Caki2 (cell line): ENCODE measurements at places on chromosomes 4 and X. TPM values are rescaled to one million over a fixed set of nuclear protein-coding genes. Genes with fewer than 3 reads are reported as not detected.
A peak's percentile ranks its signal among the peaks of the same experiment; 100 is the strongest.

Gene COL4A5
- 1.0 and 11.0 TPM in 2 replicates for total RNA-seq

Gene PAGE2B
- total RNA-seq = not detected in 2 replicates

DNA sequence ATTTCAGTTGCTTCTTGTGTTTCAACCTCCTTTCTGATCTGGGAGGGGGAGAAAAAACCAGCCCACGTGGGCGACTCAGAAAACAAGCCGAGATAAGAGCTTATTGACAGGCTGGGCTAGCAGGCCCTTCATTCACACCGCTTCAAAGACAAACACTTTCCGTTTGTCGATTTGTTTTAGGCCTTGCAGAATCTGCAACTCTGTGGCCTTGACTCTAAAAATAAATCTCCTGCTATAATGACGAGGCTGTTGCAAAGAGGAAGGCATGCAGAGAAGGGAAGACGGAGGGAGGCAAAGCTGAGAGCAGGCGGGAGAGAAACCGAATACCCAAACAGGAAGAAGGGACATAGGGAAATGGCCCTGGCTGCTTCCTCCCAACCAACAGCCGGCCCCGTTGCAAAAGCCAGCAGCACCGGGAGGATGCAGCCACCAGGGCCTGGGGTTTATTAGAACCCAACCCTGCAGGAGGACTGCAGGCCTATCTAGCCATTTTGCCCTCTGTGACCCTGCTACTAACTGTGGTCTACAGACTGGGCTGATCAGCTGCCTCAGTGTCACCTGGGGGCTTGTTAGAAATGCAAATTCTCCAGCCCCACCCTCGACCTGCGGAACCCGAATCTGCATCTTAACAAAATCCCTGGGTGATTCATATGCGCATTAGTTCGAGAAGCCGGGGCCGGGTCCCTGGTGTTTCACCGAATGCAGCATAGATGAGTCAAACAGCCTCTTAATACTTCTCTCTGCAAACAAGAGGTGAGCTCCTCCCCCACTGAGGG lies 325.5 kb downstream of the BCOR start:
- DNase-seq = no peak

- DNase-seq = peak; percentile 67
Observed at GRCh38 chrX:23901805-23902204, 5.9 kb downstream of the APOO start.

Gene CPXCR1
- total RNA-seq = not detected in 2 replicates

DNA sequence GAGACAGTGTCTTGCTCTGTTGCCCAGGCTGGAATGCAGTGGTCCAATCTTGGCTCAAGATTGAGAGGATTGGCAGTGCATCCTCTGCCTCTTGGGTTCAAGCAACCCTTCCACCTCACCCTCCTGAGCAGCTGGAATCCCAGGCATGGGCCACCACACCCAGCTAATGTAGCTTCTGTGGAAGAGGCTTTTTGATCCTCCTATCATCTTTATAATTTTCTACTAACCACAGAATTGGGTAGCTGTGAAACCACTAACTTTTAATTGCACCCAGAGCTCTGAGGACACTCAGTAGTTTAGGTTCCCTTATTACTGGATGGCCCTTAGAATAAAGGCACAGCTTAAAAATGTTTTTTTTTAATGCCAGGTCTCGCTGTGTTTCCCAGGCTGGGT lies 8.9 kb upstream of the AGA start:
- DNase-seq = no peak

Gene DCAF4L1
- total RNA-seq = 0.06 TPM in 1 of 2 replicates, not detected in the other

DNA sequence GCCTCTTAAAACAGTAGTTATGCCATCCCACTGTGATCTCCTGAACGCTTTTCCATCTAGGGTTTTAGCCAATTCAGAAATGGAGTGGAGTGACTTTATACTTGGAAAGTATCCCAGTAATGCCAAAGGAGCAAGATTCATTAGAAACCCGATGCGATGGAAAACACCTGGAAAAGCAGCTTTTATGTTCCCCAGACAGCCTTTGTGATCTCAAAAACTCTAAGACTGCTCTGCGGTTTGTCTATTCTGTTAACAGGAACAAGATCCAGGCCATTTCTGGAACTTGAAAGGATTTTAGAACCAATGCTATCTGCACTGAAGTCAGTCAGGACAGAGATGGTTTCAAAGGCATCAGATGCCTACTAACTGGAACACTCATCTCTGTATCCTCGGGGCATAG lies 145.1 kb downstream of the APBB2 start:
- DNase-seq = no peak

Gene ATP10D
- 6.8 and 7.6 TPM in 2 replicates for total RNA-seq

- peak; percentile 14 for DNase-seq
Observed at GRCh38 chrX:108699368-108699767, 37.0 kb downstream of the IRS4 start.

GRCh38 chrX:39998636-39999406 lies 98.9 kb downstream of the BCOR start:
- DNase-seq = no peak

Gene COX7B
- total RNA-seq = 450 and 597 TPM in 2 replicates

- DNase-seq = no peak
Observed at GRCh38 chr4:156560701-156561100, 410.9 kb downstream of the PDGFC start.

DNA sequence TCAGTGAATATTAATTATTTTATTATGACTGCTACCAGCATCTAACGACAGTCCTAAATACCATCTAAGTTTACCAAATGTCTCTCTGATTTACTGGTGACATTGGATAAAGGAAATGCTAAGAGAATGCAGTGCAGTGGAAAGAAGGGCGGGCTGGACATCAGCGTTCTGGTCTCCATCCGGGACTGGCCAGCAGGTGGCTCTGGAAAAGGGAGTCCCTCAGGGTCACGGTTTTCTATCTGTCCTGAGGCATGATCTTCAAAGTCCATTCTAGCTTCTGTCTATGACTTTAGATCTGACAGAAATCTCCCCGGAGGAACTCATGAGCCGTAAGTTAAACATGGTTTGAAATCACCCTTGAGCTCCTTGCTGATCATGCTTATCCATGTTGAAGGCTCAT lies 3.3 kb downstream of the TRIM2 start:
- DNase-seq = peak; percentile 57

- DNase-seq = peak; percentile 10
Observed at GRCh38 chr4:14871676-14872430, 130.4 kb upstream of the CPEB2 start.

- DNase-seq = no peak
Observed at GRCh38 chr4:103773691-103774231, 54.0 kb upstream of the TACR3 start.

Gene PNMA6F
- not detected in 2 replicates for total RNA-seq

Gene FATE1
- not detected in 2 replicates for total RNA-seq

DNA sequence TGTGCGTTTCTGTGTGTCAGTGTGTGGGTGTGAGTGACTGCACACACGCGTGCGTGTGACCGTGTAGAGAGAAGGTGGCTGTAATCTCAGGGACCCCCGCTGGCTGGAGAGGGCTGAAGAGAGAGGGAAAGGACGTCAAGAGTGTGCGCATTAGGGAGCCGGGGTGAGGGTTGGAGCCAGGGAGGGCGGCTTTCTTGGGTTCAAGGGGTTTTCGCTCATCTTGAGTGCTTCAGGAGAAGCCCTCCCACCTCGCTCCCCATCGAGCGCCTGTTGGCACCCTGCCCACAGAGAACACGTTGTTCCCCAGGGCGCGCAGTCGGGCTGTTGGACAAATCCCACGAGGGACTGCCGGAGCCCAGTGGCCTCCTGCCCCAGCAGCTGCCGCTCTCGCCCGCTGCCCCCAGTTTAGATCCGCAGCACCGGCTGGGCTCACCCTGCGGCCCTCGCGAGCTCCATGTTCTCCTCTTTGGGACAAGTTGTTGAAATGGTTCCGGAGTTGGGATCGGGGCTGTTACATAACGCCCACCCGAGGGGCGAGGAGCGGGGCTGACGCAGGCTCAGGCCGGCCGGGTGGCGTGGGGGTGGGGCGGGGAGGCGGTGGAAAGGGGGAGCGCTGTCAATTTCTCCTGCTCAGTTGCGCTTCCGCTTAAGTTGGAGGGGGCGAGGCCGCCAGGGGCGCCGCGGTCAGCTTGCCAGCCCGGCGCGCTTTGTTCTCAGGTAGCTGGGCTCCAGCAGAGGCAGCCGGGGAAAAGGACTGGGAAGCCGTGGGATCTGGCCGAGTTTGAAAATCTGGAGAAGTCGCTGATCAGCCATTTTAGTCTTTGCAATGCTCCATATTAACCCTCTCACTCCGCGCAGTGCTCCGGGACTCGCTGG lies 1.6 kb downstream of the GRIA2 start:
- no peak for DNase-seq

Gene GLRA2
- 1.1 and 1.3 TPM in 2 replicates for total RNA-seq

Gene PAGE4
- not detected in 2 replicates for total RNA-seq

DNA sequence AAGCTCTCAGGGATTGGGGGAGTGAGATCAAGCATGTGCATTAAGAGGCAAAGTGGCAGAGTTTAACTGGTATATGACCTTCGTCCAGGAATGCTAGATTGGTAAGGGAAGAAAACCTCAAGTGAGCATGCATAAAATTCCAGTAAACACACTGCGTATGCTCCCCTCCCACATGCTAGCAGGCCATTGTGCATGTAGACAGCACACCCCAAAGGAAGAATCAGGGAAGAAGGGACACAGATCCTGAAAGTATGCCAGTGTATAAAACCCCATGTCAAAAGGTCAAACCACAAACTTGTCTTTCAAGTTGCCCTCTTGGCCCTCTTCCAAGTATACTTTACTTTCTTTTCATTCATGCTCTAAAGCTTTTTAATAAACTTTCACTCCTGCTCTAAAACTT lies 405.2 kb upstream of the CNKSR2 start:
- DNase-seq = peak; percentile 32

- DNase-seq = no peak
Observed at GRCh38 chr4:160020804-160021203, 917.9 kb downstream of the RAPGEF2 start.

Gene FAT1
- 107 and 110 TPM in 2 replicates for total RNA-seq

- DNase-seq = no peak
Observed at GRCh38 chr4:13605330-13605729, 22.2 kb downstream of the BOD1L1 start.

DNA sequence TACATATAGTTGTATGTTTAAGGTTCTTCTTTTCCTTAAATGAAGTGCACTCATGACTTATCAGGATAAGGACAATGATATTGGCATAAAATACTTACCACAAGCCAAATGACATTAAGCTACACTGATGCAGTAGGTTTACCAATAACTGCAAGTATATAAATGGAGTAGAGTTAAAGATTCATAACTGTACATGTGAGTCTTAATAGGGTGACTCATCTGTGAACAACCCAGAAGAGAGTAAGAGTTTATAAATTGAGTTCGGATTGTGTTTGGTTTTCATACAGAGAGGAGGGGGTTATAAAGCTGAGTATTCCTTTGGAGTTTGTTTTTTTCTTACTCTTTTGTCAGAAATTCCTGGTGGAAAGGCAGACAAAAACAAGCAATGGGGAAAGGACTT lies 144.8 kb downstream of the TLL1 start:
- no peak for DNase-seq

DNA sequence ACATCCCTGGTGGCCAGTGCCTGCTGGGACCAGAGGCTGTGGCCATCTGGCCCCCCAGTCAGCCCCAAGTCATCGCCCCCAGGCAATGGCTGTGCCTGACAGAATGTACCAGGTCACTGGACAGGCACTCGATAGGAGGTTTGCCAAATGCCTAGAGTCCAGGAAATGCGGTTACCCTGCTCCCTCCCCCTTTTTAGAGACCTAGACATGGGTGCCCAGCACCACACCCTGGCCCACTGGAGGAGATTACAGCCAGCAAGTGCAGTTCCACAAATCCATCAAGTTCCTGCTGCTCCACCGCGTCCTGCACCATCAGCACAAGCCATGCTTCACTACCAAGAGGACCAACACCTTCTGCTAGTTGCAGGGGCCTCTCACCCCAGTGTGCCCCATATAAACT lies 16.2 kb upstream of the ZFX start:
- peak; percentile 74 for DNase-seq

DNA sequence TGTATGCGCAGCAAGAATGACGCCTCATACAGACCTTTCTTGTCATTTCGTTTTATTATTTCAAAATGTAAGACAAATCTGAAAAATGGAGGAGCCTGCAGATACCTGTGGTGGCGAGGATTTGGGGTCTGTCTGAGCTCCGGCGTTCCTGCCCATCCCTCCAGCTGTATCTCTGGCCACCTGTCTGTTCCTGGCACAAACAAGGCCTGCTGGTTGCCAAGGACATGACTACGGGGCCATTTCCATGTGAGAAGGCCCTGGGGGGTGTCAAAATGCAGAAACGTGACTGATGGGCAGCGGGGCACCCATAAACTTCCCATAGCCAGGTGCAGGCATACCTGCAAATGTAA lies 591 bp upstream of the TSPAN7 start:
- no peak for DNase-seq

DNA sequence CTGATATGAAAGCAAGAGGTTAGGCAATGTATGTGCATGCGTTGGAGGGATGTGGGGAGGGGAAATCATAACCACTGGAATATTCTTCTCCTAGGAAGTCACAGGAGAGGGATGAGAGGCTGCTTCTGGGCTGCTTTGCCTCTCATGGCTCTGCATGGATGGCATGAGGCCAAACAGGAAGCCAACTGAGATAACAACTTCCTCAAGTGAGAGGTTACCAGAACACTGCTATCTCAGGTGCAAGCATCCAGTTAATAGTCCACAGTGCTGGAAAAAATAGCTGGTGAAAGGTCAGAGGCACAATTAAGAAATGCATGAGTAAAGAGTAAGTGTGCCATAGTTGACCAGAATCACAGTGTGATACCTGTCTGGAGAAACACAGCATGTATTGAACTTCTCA lies 113.3 kb downstream of the ELOVL6 start:
- DNase-seq = peak; percentile 47

Gene AADAT
- total RNA-seq = 8.0 and 8.9 TPM in 2 replicates

Gene TCEAL6
- total RNA-seq = not detected in 2 replicates

Gene BTC
- 0.61 and 4.5 TPM in 2 replicates for total RNA-seq

- no peak for DNase-seq
Observed at GRCh38 chrX:10533696-10534365, 86.6 kb downstream of the MID1 start.

GRCh38 chr4:183401473-183401872 lies 43.0 kb upstream of the CDKN2AIP start:
- no peak for DNase-seq

- DNase-seq = no peak
Observed at GRCh38 chr4:153074936-153075630, 129.2 kb upstream of the TRIM2 start.

DNA sequence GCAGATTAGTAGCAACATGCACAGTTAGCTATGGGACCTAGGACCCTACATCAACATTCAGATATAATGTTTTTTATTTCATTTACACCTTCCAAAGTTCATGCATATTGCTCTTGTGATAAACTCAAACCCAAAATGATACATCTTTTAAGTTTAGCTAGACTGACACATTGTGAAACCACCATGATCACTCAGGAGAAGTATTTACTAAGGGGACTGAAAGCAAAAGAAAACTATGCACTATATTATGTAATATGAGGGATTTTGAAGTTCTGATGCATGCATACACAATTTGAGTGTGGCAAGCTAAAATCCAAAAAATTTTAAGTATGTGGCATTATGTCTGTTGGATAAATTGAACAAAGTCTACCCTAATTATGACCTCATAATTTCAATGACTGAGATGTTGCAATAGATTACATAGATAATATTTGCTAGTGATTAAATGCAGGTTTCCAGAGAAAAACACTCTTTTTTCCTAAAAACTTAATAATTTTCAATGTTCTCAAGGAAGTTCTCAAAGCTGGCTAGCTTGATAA lies 914.8 kb upstream of the GRIA3 start:
- no peak for DNase-seq

Gene ZCCHC13
- not detected in 2 replicates for total RNA-seq

Gene DMRTC1
- total RNA-seq = not detected in 2 replicates

GRCh38 chr4:108119199-108119800 lies 49.4 kb downstream of the LEF1 start:
- no peak for DNase-seq

Gene FREM3
- not detected in 2 replicates for total RNA-seq
